ENCODE measurements at places on chromosomes 11 and 22.

- no peak for DNase-seq
These were observed 116.4 kb downstream of the STIM1 start for GRCh38 chr11:3971756-3972404.

- DNase-seq = no peak
These were observed 25.0 kb downstream of the ARRB1 start for GRCh38 chr11:75326439-75326810.

DNA sequence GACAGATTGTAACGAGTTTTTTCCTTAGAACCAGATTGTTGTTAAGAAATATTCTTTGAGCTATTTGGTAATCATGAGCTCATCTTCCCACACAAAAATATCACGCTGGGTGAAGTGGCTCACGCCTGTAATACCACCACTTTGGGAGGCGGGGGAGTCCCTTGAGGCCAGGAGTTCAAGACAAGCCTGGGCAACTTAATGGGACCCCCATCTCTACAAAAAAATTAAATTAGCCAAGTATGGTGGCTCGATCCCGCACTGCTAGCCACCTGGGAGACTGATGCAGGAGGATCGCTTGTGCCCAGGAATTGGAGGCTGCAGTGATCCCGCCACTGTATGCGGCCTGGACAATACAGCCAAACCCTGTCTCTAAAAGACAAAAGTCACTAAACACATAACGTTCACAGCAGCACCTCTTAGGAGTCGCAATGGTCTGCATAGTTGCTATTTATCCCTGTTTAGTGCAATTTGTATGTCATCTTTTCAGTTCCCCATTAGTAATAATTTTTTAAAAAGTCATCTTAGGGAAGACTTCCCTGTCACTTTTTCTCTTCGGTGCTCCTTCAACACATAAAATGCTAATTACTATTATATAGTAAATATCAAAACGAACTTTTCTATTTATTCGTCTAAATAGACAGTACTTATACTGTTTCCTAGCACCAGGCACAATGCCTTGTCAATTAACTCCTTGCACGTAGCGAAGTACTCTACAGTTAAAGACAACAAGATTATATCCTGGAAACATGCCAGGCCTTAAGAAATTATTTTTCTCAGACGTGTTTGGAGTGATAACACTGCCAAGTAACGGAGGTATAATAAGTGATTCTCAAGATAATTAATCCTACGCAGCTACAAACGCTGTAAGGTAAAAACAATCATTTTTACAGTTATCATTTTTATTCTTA lies 1.1 kb downstream of the ST13 start:
- DNase-seq = no peak

- no peak for DNase-seq
These were observed 32.2 kb downstream of the TSPAN18 start for GRCh38 chr11:44758983-44759382.

DNA sequence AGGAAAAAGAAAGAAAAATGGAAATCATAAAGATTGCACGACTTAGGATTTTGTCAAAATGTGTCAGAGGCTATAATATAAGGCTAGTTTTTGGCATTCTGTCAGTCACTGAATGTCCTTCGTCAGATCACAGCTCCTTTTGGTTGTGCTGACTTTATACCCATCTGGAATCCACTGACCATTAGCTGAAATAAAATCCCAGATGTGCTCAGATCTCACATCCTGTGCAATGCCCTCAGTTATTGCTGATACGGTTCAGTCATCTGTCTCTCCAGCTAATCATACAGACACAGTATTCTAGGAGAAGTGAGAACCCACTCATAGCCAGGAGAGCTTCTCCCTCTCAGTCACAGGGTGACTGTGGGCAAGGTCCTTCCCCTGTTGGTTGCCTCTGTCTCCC lies 11.5 kb downstream of the CD44 start:
- DNase-seq = no peak

- no peak for DNase-seq
These were observed 18.1 kb upstream of the RFPL2 start for GRCh38 chr22:32222991-32223390.

DNA sequence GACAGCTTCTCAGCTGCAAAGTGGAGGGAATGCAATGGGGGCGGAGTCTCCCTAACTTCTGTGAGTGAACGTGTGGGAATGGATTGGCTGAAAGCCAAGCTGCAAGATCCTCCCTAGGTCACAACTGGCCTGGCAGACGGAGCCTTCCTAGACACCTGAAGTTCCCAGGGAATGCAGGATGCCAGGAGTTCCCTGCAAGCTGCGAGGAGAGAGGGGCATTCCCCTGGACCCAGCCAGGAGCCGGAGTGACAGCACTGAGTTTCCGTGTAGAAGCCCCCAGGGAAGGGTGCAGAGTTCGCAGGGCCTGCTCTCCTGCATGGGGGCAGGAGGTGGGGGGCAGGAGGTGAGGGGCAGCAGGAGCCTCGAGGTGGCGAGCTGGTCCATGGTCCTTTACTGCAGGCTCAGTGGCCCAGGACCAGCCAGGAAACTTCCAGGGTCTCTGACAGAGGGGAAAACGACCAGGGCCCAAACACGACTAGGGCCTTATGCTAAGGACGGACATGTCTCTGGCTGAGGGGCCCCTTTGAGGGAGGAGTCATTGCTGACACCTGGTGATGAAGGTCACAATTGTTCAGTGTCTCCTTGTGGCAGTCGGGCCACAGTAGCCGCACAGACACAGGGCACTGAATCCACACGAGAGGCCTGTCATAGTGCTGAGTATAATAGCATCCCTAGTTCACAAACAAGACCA lies 141.4 kb downstream of the FBXO7 start:
- DNase-seq = no peak

DNA sequence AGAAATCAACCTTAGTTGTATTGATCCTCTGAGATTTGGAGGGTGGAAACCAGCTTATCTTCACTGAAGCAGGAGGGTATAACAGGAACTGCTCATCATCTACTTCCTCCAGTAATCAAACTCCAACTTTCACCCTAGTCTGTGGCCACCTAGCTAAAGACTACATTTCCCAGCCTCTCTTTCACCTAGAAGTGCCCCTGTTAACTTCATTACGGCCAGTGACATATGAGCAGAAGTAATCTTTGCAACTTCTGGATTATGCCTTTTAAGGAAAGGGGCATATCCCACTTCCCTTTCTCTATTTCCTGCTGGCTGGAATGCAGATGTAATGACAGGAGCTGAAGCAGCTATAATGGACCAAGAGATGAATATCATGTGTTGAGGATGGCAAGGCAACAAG lies 7.6 kb upstream of the VPS37C start:
- DNase-seq = no peak

DNA sequence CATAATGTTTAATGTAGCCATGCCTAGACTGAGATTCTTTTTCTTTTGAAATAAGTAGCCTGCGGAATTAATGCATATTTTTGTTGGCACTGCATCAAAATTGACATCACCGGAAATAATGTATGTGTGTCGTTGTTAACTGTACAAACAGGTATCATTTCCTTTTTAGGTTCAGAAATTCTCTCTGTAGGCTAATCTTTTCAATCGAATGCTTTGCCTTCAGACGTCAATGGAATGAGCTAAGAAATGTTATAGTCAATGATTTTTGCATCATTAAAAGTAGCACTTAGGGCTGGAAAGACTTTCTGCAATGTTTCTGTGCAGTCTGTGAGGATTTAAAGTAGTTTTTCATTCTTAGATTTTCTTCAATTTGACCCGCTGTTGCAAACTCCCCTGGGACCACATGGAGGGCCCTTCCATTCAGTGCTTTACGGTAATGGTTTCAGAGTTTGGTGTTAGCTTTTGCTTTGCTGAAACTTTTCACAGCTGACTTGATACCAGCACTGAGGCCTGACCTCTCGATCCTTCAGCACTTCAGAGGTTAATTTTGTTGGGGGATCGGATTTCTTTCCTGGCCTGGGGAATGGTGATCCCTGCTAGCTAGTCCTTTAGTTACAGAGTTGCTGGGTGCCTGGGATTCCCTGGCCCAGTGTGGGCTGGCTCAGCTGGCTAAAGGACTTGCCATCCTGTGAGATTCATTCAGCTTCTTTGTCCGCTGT lies 137.8 kb downstream of the DBX1 start:
- no peak for DNase-seq

- no peak for DNase-seq
These were observed 273.7 kb downstream of the DDX10 start for GRCh38 chr11:108938604-108939003.

- no peak for DNase-seq
These were observed 277.4 kb upstream of the NARS2 start for GRCh38 chr11:78851878-78852586.
